ENCODE measurements at places on chromosomes 12 and 14.

DNA sequence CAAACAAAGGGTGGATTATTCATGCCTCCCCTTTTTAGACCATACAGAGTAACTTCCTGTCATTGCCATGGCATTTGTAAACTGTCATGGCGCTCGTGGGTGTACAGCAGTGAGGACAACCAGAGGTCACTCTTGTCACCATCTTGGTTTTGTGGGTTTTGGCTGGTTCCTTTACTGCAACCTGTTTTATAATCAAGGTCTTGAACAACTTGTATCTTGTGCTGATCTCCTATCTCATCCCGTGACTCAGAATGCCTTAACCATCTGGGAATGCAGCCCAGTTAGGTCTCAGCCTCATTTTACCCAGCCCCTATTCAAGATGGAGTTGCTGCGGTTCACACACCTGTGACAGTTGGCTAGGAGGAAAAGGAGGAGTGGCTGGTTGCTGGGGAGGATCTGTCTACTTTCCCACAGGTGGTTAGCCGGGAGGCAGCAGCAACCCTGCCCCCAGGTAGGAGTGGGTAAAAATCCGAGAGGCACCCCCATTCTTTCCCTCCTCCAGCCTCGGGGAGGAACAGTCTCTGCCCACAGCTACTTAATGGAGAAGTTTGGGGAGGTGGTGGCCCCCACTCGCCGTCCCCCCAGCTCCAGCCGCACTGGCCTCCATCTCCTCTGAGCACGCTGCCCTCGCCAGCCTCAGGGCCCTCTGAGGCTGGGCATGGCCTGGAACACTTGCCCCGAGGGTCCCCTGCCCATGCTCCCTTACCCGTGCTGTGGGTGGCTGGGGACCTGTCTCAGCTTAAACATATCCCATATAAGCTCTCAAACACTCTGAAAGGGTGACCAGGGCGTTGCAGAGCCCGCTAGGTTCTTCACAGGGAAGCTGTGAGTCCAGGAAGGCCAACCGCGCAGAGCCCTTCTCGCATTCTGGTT is 41.7 kb downstream of the SMIM41 start:
- DNase-seq: no peak

DNA sequence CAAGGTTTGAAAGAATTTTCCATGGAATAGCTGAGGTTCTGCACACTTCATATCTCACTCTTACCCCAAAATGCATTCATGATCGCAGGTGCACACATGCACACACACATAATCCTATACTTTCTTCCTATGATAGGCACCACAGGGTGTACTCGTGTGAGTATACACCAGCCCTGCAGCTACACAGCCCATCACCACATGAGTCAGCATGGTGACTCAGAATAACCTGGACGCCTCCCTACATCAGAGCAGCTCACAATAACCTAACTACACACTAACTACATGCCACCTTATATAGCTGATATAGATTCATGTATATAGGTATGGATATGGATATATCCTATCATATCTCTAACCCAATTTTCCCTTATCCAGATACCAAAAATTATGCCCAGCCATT is 850.2 kb upstream of the TMEM132C start:
- peak; percentile 59 for DNase-seq

DNA sequence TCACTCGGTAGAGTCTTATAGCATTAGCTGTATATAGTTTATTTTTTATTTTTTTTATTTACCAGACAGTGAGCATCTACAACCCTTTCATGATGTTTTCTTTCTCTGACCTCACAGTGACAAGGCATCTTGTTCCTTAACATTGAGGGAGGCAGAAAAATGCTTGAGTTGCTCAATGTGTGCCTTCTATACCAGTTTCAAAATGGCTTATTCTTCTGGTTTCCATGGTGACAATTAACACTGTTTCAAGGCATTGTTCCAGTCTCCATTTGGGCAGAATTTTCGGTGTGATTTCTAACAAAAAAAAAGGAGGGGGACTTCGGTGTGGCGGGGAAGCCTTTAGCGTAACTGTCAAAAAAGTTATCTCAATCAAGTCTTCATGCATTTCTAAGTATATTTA is 209.7 kb upstream of the NPAS3 start:
- DNase-seq: no peak

DNA sequence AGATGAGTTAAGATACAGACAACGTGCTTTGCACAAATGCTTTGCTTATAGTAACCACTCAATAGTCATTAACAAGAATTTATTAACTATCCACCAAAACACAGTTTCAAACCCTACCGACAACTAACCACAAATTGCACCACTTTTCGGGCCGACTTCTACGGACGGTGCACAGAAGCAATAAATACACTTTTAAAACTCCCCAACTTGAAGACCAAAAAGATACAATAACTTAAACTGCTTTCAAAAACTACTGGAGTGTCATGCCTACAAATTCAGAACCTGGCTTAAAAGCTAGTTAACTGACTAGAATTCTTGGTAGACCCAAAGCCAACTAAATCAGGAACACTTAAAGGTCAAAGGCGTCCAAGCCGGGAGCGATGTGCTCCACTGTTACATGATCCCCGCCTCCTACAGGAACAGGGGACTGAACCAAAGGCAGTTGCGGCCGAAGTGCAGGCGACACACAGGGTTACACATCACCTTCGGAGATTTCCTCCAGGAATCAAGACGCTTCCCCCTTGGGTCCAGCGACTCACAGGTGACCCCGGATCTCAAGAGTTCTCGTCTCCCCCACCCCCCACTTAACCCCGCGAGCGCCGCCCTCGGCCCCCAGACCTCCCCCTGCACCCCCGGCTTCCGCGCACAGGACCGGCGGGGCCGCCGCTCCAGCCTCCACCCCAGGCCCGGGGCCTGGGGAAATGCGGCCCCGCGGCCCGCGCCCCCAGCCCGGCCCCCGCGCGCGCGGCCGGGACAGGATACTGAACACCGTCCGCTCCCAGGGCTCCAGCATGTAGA is 507 bp downstream of the SPTSSA start:
- DNase-seq: peak; percentile 46

DNA sequence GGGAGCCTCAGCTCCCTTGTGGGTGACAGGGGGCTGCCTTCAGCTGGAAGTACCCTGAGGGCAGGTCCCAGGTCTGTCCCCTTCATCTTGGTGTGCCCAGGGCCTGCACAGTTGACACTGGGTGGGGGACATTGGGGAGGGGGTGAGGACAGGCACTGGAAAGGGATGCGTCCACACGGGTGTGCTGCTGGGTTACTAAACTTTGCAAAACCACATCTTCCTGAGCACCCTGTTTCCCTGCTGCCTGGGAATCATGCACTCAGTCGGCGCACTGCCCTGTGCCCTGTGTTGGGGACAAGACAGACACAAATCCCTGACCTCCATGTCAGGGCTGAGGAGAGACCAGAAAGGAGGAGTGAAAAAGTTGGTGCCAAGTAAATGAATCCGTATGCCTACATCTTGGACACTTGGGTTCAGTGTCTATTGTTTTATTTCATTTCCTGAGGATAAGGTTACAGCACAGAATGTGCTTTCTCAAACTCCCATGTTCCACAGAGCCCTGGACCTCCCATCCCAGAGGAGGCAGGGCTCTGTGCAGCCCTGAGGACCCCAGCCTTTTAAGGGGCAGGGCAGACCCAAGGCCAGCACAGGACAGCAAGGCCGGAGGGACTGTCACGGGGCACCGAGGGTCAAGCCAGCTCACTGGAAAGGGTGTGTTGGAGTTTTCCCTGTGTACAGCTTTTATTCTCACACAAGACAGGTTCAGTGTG is 2.9 kb upstream of the SLC25A29 start:
- DNase-seq: no peak

DNA sequence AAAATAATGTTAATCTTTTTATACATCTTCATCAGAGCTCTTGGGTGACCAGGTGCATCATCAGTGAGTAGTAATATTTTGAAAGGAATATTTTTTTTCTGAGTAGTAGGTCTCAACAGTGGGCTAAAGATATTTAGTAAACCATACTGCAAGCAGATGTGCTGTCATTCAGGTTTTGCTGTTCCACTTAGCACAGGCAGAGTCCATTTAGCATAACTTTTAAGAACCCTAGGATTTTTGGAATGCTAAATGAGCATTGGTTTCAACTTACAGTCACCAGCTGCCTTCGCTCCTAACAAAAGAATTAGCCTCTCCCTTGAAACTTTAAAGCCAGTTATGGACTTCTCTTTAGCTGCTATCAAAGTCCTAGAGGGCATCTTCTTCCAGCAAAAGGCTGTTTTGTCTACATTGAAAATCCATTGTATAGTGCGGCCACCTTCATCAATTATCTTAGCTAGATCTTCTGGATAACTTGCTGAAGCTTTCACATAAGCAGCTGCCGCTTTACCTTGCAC is 24.6 kb downstream of the RIMKLB start:
- no peak for DNase-seq

DNA sequence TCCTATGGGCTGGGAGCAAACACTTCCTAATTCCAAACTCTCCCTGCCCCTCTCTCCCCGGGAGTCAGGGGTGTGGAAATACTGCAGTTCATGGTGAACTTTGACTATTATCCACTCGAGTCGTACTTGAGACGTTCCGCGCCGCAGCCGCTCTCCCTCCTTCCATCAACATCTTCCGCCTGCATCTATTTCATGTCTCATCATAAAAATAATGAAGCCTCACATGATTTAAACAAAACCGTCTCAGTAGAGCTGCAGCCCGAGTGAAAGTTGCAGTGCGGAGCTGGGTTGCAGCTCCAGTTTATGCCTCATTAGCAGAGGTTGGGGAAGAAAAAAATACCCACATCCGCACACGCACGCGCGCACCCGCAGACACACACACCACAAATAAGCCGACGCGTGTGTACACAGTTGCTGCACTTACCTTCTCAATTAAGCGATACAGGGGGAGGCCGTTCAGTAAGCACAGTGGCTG is 283 bp downstream of the LMO3 start:
- DNase-seq: no peak

GRCh38 chr12:115114140-115114539 is 430.2 kb upstream of the TBX3 start:
- no peak for DNase-seq

DNA sequence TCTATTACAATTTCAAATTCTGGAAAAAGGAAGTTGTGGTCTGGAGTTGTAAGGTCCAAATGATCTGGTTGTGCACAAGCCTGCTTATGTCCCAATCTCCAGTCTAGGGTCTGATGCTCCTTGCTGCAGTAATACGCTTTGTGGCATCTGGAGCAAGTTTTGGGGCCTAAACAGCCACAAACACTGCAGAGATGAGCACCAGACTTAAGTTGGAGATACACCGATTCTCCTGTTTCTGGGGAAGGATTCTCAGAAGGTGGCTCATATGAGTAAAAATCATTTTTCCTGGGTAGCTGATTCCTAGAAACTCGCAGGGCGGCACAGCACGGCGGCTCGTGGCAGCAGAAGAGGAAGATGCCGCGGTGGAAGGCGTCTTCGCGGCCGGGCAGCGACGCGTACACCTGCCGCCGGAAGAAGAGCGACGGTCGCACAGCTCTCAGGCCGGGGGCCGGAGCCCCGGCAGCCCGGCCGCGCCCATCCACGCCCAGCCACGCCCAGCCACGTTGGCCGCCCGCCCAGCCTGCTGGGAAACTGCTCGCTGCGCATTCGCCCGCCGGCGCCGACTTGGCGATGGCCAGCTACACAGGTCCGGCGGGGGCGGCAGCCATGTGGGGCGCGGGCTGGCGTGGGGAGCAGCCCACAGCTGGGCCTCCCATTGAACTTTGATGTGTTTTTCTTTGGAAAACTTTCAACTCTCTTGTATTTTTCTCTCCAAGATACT is 129.0 kb downstream of the ASCL4 start:
- peak; percentile 5 for DNase-seq

- DNase-seq: no peak
These were observed 54.2 kb upstream of the JDP2 start for GRCh38 chr14:75373616-75374015.
